ENCODE measurements at places on chromosomes 5 and 9.

DNA sequence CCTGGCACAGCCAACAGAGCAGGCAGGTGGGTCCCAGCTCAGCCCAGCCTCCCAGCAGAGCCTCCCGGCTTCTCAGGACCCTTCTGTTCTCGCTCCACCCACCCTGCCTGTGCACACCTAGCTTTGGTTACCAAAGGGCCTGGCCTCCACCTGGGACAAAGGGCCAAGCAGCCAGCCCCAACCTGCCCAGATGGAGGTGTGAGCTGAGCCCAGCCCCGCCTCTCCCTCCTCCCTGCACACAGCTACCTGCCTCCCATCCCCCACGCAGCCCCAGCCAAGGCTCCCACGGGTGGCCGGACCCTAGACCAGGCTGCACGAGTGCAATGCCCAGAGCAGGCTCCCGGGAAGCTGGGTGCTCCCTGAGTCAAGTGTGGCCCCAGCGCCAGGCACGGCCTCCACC lies 5.6 kb downstream of the TPRN start:
- no peak for DNase-seq

DNA sequence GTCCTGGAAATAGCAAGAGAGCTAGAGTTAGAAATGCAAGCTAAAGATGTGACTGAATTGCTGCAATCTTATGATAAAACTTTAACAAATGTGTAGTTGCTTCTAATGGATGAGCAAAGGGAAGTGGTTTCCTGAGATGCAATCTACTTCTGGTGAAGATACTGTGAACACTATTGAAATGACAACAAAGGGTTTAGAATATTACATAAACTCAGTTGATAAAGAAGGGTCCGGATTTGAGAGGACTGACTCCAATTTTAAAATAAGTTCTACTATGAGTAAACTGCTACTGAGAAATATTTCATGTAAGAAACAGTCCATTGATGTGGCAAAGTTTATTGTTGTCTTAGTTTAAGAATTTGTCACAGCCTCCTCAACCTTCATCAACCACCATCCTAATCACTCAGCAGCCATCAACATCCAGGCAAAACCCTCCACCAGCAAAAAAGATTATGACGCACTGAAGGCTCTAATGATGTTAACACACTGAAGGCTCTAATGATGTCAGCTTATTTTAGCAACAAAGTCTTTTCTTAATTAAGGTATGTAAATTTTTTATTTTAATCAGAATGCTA lies 376.2 kb downstream of the CDH10 start:
- DNase-seq, result no peak

- DNase-seq, result no peak
These were observed 66.9 kb downstream of the TMC1 start for GRCh38 chr9:72588336-72588735.

DNA sequence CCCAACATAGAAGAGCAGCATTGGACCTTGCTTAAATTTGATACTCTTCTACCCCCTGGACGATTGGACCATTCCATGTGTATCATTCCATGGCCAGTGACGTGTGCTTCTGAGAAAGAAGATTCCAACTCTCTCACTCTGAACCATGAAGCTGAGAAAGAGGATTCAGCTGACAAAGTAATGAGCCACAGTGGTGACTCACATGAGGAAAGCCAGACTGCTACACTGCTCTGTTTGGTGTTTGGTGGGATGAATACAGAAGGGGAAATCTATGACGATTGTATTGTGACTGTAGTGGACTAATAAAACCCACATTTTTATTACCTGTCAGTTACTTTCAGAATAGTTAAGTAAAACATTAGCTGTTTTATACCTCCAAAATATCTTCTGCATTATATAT lies 7.5 kb downstream of the HSPA5 start:
- DNase-seq, result peak; percentile 48

- no peak for DNase-seq
These were observed 218.3 kb downstream of the PBX3 start for GRCh38 chr9:125965477-125965876.

- DNase-seq, result peak; percentile 10
These were observed 52.4 kb downstream of the DMRT1 start for GRCh38 chr9:893843-894420.

DNA sequence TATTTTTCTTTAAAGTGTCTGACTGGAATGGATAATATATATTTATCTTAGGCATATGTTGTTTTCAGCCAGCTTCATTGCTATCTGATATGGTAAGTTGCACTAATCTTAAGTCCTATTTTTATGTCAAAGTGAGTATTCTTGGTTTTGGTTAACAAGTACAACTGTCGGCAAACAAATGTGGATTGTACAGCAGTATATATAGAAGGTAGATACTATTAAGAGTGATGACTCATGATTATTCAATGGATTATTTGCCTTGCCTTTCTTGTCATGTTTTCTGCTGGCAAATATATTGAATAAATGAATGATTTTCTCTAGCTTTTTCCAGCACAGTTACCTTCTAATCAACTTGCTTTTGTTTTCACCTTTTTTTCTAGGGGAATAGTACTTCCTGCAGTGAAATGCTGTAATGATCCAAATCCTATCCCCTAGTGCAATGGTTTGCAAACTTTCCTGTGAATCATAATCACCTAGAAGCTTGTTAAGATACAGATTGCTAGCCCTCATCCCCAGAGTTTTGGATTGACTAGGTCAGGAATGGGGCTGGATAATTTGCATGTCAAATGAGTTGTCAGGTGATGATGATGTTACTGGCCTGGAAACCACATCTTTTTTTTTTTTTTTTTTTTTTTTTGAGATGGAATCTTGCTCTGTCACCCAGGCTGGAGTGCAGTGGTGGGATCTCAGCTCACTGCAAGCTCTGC lies 60.8 kb upstream of the ARRDC3 start:
- no peak for DNase-seq

GRCh38 chr9:124973807-124974206 lies 32.9 kb upstream of the GOLGA1 start:
- DNase-seq, result no peak

DNA sequence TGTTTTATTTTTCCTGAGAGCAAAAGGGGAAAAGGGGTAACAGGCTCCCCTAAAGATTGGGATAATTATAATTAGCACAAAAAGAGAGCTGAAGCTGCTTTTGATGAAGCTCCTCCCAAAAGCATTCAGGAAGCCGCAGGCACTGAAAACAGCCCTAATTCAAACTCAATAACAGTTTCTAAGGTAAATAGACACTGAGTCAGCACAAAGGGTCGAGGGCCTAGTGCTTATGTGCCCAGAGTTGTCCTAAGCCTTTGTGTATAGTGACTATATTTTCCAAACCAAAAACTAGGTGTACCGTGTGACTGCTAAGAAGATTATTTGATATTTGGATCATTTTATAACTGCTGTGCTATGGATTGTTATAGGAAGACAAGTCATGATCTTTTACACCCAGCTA lies 67.7 kb downstream of the HMHB1 start:
- DNase-seq, result no peak

DNA sequence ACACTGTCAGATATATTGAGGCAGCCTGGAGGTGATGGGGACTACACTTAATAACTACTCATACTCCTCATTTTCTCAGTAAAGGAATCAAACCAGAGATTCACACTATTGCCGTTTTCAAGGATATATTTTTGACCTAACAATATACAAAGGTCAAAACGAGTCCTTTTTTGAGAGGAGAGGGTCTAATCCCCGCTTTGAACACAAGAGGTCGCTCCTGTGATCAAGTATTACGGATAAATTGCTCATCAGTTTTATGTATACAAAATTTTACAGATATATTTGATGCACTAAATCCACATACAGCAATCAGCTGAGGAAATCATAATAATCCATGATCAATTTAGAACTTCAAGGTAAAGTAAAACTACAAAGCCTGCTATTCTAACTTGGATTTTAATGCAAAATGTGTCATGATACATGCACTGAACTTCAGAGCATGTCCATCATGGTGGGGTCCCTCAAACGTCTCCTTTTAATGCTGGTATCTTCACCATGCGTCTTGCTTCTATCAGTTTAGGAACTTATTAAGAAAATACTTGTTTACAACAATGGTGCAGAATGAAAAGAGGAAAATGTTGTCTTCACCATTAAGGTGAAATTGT lies 2.5 kb upstream of the ISL1 start:
- DNase-seq, result no peak

GRCh38 chr5:148825716-148826052 lies 727 bp upstream of the ADRB2 start:
- no peak for DNase-seq

DNA sequence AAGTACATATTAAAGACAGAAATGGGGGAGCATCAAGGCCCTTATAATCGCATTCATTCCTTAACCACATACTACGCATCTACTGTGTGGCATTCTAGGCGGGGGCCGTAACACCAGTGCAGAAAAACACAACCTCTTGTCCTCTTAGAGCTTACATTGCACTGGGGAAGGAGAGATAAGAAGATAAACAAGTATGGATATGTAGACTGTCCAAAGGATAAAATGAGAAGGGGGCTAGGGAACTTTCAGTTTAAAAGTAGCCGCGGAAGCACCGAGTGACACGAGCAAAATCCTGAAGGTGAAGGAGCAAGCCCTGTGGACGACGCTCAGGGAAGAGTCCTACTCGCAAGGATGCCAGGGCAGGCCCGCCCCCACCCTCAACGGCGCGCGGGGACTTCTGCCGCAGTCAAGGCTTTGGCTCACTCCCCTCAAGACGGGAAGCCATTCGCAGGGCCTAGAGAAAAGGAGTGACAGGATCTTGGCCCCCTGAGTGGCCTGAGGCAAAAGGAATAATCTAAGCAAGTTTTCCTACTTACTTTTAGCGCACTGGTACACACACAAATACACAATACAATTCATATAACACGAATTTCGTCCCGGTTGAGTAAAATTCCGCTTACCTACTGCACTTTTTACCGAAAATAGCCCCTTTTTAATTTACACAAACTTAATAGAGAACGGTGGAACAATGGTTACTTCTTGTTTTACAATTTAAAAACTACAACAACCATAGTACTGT lies 1.3 kb upstream of the NIPBL start:
- DNase-seq, result peak; percentile 17

- DNase-seq, result no peak
These were observed 56.7 kb downstream of the HRH2 start for GRCh38 chr5:175714479-175715085.

- DNase-seq, result no peak
These were observed 284.5 kb upstream of the NUDT12 start for GRCh38 chr5:103847060-103847459.

All from SW 1271 (cell line).